Astrocyte of the spinal cord (primary cell): ENCODE measurements at places on chromosomes 7 and 10.
A peak's percentile ranks its signal among the peaks of the same experiment; 100 is the strongest.

- DNase-seq: no peak
These were observed 3.4 kb downstream of the DOCK4 start for GRCh38 chr7:112202816-112203215.

DNA sequence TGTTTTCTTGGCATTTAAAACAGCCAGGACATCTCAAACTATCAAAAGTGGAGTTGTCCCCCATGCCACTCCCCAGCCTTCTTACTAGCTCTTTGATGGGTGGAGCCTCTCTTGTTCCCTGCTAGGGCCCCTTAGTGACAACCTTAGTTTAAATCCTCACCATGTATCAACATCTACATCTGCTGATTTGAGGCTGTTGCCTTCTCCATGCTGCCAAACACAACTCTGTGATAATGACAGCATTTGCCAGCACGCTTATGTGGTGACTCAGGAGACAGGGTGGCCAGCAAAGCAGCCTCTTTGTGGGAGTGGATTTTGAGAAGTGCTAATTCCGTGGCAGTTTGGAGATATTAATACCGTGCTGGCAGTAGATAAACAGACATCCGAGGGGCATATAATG, 145.4 kb downstream of the LRRC4 start:
- DNase-seq: peak; percentile 66

- DNase-seq: peak; percentile 62
These were observed 257.1 kb downstream of the GLI3 start for GRCh38 chr7:41979834-41980307.

GRCh38 chr7:37068038-37068437, 343.7 kb upstream of the AOAH start:
- no peak for DNase-seq

- no peak for DNase-seq
These were observed 101.3 kb downstream of the MDFIC start for GRCh38 chr7:115023219-115023618.

- DNase-seq: no peak
These were observed 33.3 kb downstream of the FHIP2A start for GRCh38 chr10:114854906-114855305.

DNA sequence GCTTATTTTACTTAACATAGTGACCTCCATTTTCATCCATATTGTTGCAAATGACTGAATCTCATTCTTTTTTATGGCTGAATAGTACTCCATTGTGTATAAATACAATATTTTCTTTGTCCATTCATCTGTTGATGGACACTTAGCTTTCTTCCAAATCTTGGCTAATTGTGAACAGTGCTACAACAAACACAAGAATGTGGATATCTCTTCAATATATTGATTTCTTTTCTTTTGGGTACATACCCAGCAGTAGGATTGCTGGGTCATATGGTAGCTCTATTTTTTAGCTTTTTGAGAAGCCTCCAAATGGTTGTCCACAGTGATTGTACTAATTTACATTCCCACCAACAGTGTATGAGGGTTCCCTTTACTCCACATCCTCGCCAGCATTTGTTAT, 58.0 kb downstream of the CREB5 start:
- DNase-seq: no peak

GRCh38 chr7:156732091-156732625, 91.6 kb downstream of the RNF32 start:
- peak; percentile 35 for DNase-seq

- no peak for DNase-seq
These were observed 49.7 kb upstream of the BICC1 start for GRCh38 chr10:58462863-58463507.

DNA sequence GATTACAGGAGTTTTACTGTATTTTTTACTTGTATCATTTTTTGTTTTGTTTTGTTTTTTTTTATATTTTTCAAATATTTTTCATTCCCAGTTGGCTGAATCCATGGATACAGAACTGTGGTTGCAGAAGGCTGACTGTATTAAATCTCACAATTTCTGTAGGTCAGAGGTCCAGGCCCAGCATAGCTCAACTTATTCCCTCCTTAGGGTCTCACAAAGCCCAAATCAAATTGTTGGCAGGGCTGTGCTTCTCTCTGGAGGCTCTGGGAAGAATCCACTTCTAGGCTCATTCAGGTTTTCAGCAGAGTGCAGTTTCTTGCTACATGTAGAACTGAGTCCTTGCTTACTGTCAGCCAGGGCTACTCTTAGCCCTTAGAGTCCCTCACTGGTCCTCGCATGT, 22.6 kb downstream of the TSPAN14 start:
- no peak for DNase-seq

DNA sequence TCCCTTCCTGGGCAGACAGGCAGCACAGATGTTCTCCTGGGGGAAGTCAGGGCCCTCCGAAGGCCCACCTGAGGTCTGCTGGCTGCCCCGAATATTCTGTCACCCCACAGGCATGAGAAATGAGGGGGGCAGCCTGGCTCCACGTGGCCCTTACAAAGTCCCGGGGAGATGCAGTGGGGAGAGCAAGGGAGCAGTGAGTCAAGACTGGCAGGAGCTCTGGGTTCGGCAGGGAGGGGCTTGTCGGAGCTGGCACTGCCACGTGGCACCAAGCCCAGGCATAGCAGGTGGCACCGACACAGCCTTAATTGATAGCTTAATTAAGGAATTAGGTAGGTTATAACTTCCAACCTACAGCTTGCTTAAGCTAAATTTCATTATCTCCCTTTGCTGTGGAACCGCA, 163.9 kb downstream of the USP6NL start:
- no peak for DNase-seq

- no peak for DNase-seq
These were observed 11.6 kb downstream of the C10orf90 start for GRCh38 chr10:126658928-126659327.

DNA sequence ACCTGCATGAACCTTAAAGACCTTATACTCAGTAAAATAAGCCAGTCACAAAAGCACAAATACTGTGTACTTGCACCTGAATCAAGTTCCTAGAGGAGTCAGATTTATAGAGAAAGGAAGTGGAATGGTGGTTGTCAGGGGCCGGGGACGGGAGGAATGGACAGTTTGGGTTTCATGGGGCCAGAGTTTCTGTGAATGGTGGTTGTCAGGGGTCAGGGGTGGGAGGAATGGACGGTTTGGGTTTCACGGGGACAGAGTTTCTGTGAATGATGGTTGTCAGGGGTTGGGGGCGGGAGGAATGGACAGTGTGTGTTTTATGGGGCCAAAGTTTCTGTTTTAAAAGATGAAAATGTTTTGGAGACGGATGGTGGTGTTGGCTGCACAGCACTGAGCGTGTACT, 260.0 kb upstream of the MKI67 start:
- no peak for DNase-seq

DNA sequence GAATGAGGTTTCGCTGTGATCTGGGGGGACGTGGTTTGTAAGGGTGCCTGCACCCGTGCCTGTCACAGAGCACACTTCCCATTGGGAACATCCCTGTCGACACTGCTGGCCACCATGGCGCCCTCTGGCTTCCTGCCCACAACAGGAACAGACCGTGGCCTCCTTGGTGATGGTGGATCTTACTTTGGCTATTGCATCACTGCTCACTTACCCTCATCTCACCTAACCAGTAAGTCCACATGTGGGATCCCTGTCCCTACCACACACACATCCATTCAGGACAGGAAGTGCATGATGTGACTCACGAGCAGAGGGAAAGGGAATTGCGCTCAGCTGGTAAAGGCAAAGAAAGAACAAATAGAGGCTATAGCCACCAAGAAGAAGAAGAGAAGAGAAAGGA, 26.2 kb upstream of the SEC61G start:
- no peak for DNase-seq

GRCh38 chr7:107394831-107395230, 75.0 kb upstream of the GPR22 start:
- DNase-seq: peak; percentile 55

GRCh38 chr10:70672165-70673042, at the start of gene ADAMTS14:
Gene ADAMTS14 (plus strand): TSS chr10:70672506. CDS start chr10:70672803, 297 bp downstream.
- peak; percentile 71 for DNase-seq

- DNase-seq: no peak
These were observed 182.8 kb downstream of the SEC23IP start for GRCh38 chr10:120075349-120075748.

GRCh38 chr10:53918755-53919154, 882.3 kb downstream of the PCDH15 start:
- DNase-seq: no peak

DNA sequence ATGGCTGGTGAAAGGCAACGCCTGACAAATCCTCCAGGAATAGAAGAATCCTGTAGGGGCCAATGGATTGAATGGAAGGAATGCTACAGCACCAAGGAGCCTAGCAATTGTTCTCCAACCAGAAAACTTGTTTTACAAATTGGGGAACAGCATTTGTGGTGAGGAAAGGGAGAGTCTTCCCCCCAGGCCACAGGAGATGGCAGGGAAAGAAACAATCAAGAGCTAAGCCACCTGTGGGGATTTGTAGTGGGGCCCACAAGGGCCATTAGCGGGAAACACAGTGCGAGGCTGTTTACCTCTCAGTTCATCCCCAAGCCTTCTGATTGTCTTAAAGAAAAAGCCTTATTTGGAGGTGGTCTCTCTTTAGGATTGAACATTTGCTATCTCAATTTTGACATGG, 48.5 kb upstream of the KCNMA1 start:
- DNase-seq: no peak

GRCh38 chr7:1586126-1586826, 16.4 kb upstream of the PSMG3 start:
- DNase-seq: no peak

- DNase-seq: peak; percentile 67
These were observed 297.5 kb downstream of the HDAC9 start for GRCh38 chr7:18792871-18793595.

GRCh38 chr7:55237156-55237893, 127.8 kb upstream of the LANCL2 start:
- DNase-seq: no peak

GRCh38 chr7:65302883-65303282, 70.8 kb upstream of the ZNF92 start:
- DNase-seq: no peak

DNA sequence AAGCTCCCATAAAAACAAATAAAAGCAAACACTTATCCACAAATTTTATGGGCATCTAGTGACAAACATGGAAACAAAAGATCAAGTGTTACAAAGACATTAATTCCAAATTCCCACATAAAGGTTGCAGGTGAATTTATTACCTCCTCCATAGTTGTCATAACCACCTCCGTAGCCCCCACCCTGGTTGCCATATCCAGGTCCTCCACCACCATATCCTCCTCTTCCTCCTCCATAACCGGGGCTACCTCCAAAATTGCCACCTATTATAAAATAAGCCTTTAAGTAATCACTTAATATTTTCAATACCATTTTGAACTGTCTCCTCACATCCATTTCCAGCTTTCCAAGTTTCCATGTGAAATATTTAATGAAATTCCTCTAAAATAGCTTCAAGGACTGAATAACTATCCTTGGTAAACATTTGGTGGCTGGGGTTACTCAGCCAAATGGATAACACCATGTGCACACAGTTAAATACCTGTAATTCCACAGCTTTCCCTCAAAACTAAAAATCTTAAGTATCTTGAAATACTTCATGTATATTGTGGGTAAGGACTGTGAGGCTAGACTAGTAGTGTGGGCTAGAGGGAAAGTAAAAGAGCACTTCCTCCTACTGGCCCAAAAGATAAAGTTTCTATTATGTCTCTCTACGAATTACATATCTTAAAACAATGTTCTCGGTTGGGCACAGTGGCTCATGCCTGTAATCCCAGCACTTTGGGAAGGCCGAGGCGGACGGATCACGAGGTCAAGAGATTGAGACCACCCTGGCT, 6.9 kb downstream of the HNRNPA2B1 start:
- no peak for DNase-seq

DNA sequence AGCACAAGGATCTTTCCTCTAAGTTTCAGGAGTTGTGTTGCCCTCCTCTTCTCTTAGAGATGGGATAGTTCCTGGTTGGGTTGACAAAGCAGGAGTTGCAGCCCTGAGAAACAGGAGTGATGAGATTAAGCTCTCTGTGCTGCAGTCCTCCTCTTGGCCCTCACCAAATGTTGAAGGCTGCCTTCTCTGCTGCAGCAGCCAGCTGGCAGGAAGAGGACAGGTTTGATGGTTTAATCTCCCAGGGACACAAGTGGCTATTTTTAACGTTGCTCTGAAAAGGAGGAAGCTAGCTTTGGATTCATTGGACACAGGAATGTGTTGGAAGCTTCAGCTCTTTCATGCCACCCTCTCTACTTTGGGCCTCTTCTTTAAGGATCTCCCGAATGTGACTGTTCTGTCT, 9.4 kb downstream of the STRIP2 start:
- DNase-seq: no peak

DNA sequence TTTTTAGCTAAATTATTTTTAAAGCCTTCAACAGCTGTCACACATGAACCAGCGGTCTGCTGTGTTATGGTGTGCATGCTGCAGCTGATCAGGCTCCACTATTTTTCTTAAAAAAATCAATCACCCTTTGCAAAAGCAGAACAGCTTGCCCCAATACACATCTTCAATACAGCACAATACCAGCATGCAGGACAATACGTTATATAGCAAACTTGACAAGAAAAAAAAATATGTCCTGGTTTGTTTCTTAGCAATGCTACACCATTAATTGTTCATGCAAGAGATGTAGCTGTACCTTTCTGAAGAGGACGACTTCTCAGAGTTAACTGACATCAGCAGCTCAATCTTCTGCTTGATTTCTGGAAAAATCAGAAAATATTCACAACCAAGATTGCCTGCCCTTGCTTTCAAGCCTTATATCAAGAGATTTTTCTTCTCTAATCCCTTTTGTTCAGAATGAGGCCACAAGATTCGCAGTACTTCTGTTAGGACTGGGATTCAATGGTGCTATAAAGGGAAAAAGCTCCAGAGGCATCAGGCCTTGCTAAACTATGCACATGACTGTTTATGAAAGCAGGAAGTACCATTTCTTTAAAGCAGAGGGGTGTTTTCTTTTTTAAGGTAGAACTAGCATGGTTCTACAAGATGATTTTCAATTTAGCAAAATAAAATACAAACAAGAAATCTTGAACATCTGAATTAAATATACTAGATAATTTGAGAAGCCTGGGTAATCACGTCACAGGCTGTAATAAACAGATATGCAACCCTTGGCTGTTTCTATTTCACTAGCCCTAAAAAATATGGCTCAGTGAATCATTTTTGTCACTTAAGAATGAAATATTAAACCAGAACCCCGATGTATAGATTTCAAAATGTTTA, 120.0 kb downstream of the SRPK2 start:
- DNase-seq: peak; percentile 77

DNA sequence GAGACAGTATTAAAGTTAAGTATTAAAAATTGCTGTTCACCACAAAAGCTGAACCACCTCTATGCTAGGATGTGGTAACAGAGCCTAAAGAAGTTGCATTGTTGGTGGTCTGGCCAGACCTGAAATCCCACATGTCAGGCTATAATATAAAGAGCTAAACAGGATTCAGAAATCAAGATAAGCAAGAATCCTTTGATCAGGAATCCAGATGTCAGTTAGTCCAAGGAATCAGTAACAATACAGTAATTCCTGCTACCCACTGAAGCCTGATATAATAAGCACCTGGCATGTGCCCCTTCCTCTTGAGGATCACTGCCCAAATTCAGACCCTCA, 48.9 kb downstream of the ZNF277 start:
- DNase-seq: no peak

DNA sequence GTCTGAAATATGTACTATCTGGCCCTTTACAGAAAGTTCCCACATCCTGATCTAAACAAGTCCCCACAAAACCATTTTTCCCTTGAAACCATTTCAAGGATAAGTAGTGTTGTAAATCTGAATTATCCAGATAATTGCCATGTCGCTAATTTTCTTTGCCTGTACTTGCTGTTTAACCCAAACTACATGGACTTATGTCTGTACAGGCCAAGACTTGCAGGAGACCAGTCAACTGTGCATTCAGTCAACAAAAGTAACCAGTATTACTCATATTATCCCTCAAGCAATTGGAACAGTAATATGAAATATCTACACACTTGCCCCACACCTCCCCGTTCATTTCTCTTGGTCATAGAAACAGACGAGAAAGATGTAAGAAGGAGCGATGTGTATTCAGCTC, 347.8 kb upstream of the NFE2L3 start:
- no peak for DNase-seq
